ENCODE measurements at places on chromosomes 11 and 22. TPM values are rescaled to one million over a fixed set of nuclear protein-coding genes. Genes with fewer than 3 reads are reported as not detected.

DNA sequence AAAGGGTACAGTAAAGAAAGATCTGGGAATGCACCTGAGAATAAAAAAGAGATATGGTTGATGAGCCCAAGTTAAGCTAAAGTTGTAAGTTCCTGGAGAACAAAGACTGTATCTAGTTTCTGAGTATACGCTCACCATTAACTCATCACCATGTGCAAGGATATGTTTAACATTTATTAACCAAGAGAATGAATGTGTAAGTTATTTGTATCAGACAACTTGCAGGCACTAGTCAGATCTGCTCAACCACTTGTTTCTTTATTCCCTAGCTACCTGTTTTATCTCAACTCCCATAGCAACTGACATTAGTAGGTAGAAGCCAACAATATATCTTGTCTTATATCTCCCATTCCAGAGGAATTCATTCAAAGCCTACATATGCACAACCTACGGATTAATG is 74.9 kb upstream of the KCNA4 start:
- no peaks in the 10 kb centered on the region for H3K4me1 ChIP-seq
- no peak overlapping the region for H3K4me3 ChIP-seq
- no peak for DNase-seq
- H3K27me3 ChIP-seq, result no peaks in the 10 kb centered on the region
- H3K27ac ChIP-seq, result no peak overlapping the region

DNA sequence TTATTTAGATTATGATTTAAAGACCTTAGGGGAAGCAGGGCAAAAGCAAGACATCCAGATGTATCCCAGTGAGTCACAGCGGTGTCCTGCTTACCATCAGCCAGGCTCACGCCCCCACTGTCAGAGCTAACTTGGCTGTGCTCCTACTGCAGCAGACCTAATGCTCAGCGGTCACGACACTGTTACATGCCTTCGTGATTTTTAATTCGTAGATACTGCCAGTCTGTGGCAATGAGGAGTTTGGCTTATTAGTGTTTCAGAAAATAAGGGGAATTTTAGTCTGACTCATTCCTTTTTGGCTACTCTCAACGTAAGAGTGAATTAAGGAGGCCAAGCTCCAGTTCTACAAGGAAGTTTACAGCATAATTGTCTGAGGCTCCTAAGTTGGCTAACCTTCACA is 22.7 kb downstream of the EFCAB6 start:
- no peak overlapping the region for H3K27ac ChIP-seq
- H3K4me3 ChIP-seq, result no peak overlapping the region
- H3K4me1 ChIP-seq, result no peaks in the 10 kb centered on the region
- no peaks in the 10 kb centered on the region for H3K36me3 ChIP-seq

Gene GPHA2
- polyA plus RNA-seq, result 2.8 TPM

- no peak for DNase-seq
- no peak overlapping the region for H3K4me3 ChIP-seq
- peaks cover 6% of the 10 kb centered on the region for H3K4me1 ChIP-seq
- H3K36me3 ChIP-seq, result no peaks in the 10 kb centered on the region
Measured at GRCh38 chr11:110716361-110716760, 4.1 kb upstream of the ARHGAP20 start.

Gene TRIM51
- not detected for polyA plus RNA-seq

Gene BLID
- not detected for polyA plus RNA-seq

All from B cell (primary cell).